ENCODE measurements at places on chromosomes 11 and 22.

- DNase-seq, result no peak
Measured at GRCh38 chr11:74670171-74670570, 61.1 kb downstream of the CHRDL2 start.

GRCh38 chr11:110373051-110373702 is 56.6 kb upstream of the FDX1 start:
- DNase-seq, result no peak

GRCh38 chr11:111762981-111763643 is 3.1 kb downstream of the PPP2R1B start:
- no peak for DNase-seq

- no peak for DNase-seq
Measured at GRCh38 chr11:8070417-8071115, 10.4 kb upstream of the TUB start.

GRCh38 chr11:79113054-79113690 is 327.7 kb downstream of the TENM4 start:
- no peak for DNase-seq

DNA sequence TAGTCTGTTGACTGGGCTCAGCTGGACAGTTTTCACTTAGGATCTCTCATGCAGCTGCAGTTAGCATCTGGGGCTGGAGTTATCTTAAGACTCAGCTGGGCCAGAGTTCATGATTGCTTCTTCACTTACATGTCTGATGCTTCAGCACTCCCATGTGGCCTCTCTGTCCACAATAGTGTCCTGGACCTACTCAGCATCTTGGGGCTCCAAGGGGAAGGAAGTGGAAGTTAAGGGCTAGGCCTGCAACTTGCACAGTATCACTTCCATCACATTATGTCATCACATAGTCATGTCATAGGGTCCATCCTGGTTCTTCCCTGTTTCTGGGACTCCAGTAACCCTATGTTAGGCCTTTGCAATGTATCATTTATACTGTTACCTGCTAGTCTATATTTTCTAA is 115.9 kb downstream of the C11orf65 start:
- DNase-seq, result no peak

DNA sequence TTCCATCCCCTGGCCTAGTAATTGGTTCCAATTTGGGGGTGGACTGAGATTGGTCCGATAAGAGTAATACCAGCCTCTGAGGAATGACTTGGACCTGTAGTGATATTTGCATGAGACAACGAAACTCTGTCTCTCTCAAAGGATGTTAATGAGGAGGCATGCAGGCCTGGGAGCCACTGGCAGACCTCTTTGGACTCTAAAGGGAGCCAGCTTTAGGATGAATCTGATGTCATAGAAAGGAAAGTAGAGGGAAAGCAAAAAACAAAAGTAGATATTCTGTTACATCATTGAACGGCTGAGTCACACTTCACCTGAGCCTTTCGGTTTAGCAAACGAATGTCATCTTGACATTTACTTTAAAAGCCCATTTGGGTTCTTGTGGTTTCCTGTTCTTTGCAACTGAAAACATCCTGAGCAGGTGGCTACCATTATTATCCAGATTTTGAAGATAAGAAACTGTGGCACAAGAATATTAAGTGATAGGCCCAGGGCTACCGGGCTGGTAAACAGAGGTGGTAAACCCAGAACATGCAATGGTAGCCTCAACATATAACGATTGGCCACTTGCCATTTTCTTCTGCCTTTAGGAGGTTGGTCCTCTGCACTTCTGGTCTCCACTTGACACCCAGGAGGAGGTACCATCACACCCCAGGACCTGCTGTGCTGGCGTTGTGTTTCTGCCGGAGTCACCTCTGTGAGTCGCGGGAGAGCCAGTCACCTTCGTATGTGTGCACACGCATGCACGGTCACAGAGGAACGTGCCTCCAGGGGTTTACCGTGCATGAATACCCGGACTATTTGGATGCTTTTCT is 42.7 kb downstream of the RTL6 start:
- no peak for DNase-seq
